CD4-positive, alpha-beta T cell treated with Interleukin-6 for 4 hours (primary cell): ENCODE measurements at places on chromosomes 7 and 10.

DNA sequence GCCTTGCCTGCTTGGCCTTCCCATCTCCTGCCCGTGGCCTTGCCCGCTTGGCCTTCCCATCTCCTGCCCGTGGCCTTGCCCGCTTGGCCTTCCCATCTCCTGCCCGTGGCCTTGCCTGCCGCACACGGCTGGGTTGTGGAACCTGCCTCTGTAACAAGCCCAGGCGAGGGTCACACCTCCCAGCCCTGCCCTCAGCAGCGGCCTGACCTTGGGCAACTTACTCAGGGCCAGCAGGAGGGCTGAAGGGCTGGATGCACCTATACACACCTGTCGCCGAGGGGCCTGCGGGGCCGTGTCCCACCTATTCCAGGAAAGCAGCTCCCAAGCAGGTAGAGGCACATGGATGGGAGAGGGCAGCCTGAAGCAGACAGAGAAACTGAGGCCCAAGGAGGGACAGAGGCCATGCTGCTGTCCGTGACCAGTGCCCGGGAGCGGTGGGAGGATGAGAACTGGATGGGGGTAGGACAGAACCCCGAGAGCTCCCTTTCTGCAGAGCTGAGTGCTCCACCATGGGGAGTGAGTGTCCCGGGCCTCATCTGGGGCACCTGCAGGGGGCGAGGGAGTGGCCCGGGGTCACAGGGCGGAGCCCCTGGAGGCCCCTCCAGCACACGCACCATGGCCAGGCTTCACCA lies 277.6 kb downstream of the ELFN1 start:
- DNase-seq: no peak

GRCh38 chr7:41592794-41593193 lies 110.1 kb downstream of the INHBA start:
- DNase-seq: no peak

GRCh38 chr7:100099452-100099851 lies 1.7 kb downstream of the MCM7 start:
- no peak for DNase-seq

DNA sequence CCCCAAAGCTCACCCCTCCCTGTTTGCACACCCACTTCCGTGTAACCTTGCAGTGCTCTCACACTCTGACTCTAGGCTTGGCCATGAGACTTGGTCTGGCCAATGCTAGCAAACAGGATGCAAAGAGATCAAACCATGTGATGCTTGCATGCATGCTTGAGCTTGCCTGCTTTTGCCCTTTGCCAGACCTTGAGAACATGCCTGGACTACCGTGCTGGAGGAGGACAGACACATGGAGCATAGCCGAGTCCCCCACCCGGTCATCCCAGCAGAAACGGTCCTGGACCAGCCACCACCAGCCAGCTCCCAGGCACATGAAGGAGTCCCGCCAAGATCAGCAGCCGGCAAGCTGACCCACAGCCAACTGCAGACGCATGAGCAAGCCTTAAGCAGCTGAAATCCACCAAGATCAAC lies 23.4 kb downstream of the PYROXD2 start:
- DNase-seq: no peak

DNA sequence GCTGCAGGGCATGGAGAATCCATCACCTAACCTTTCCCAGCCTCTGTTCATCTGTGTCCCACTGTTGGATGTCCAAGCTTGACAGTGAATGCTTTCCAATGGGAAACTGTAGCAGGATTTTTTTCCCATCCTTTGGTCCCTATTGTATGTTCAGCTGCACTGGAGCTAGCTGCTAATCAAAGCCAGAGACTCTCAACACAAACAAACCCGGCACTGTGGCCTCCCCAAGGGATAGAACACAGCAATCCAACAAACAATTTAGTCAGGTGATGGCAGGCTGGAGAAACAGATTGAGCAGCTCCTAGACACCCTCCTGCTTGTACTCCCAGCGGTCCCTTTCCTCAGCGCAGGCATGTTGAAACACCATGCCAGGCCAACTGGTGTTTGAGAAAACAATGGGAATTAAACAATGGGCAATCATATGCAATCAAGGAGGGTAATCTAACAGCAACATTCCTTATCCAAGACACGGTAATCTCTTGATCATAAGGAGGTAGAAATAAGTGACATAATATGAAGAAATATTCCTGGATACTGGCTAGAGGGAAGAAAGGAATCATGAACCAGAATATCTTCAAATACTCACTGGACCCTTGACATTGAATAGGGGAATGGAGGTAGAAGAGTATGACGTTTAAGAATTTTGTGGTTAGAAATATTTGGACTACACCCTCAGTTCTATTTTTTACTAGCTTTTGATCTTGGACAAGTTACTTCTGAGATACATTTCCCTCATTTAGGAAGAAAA lies 15.0 kb downstream of the PTN start:
- no peak for DNase-seq

DNA sequence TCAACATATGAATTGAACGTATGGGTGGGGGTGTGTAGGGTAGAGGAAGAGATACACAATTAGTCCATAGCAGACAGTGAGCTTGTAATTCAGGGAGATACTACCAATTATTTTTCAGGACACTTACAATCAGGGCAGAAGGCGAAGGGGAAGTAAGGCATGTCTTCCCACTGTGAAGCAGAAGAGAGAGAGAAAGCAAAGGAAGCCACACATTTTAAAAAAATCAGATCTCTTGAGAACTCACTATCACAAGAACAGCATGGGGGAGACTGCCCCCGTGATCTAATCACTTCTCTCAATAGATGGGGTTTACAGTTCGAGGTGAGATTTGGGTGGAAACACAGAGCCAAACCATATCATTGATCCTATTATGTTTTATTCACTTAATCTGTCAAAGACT lies 116.4 kb upstream of the RPA3 start:
- no peak for DNase-seq

DNA sequence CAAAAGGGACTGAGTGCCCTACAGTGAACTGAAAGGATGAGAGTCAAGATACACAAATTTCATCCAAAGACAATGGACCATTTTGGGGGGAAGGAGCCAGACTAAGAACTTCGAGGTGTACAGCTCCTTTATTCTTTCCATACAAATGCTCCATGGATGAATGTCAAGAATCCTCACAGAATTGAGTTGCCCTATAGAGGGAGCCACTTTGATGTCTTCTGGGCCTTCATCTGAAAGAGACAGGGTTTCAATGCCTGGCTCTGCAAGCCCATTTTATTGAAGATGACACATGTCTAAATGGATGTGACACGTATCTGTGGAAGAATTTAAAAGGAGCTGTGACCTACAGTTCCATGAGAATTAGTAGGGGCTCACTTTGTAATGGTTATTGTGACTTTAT lies 32.0 kb upstream of the NRG3 start:
- DNase-seq: no peak

DNA sequence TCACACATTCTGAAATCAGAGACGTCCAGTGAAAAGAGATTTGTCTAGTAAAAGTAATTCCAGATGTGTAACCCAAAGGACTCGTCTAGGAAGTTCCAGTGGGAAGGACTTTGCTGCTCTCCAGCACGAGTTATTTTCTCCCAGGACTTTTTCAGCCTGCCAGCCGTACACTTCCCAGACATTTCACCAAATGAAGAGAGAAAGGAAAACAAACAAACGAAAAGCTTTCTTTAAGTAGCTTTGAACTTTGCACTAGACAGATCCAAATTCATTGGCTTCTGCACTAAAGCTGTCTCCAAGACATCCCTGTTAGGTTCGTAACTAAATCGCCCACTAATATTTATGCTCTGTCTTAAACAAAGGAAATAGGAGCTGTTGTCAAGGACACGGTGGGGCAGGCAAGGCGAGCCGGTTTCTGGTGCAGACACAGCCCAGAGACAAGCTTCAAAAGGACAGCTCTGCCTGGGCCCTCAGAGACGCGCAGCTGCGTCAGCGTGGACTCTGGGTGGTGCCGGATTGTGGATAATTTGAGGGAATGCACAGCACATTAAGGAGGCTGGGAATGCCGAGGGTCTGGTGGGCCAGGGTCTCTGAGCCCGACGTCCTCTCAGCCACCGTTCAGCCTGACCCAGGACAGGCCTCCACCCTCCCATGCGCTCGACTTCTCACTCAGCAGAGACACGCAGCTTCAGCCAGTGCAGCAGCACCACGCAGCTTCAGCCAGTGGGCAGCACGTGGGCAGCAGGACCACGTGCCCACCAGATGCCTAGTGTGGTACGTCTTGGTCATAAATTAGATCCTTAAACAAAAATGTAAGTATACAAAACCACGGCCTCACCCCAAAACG lies 64.1 kb upstream of the INSIG1 start:
- no peak for DNase-seq
